Activated T-cell treated with anti-CD3 and anti-CD28 coated beads for 1 hour (primary cell): ENCODE measurements at places on chromosomes 16 and 17.

DNA sequence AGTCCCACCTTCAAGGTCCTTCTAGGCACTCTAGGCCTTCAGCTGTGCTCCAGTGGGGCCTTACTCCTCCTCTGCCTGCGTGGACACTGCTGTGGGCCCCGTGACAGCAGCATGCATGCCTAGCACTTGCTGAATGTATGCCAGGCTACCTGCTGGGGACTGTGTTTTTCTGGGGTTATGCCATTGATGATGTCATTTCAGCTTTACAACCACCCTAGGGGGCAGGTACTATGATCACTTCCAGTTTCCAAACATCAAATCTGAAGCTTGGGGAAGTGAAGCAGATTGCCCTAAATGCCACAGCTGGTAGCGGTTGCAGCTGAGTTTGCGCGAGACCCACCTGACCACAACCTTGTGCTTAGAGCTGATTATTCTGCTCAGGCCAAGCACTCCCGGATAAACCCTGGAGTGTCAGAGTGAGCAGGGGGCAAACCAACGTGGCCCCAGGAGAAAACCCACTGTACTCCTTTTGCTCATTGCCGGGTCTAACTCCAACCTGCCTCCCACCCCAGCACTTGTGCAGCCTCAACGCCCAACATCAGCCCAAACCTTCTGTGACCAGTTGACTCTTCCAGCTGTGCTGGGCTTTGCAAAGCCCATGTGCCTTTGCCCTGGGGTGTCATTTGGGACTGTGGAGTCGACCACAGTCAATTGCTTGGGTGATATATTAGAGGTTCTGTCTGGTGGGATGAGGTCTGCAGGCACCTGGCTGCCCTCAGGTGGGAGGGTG lies 168.4 kb downstream of the ENGASE start:
- DNase-seq: no peak

DNA sequence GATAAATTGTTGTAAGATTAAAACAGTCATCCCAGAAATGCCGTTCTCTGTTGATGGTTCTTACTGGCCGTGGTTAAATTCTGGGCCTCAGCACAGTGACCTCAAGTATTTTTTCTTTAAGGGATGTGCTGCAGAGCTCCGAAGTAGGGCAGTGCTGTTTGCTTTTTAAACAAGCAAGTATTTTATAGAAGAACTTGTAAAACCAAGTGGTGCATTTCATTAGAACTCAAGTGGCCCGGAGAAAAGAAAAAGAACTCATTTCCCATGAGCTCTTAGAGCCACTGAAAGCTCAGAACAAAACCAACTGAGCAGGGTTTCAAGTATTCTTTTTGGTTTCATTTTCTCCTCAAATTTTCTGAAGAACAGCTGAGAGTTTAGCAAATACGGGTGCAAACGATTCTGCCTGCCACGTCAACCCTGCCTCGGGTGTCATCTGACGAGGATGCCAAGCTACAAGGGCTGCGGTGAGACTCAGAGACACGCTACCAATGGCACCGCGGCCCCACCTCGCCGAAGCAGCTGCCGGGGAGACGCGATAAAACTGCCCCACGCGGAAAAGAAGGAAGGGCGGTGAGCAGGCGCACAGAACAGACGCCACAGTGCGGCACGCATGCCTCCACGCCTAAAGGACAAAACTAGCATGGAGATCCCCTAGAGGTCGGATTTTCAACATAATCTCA lies 6.3 kb downstream of the LMF1 start:
- peak; percentile 31 for DNase-seq

DNA sequence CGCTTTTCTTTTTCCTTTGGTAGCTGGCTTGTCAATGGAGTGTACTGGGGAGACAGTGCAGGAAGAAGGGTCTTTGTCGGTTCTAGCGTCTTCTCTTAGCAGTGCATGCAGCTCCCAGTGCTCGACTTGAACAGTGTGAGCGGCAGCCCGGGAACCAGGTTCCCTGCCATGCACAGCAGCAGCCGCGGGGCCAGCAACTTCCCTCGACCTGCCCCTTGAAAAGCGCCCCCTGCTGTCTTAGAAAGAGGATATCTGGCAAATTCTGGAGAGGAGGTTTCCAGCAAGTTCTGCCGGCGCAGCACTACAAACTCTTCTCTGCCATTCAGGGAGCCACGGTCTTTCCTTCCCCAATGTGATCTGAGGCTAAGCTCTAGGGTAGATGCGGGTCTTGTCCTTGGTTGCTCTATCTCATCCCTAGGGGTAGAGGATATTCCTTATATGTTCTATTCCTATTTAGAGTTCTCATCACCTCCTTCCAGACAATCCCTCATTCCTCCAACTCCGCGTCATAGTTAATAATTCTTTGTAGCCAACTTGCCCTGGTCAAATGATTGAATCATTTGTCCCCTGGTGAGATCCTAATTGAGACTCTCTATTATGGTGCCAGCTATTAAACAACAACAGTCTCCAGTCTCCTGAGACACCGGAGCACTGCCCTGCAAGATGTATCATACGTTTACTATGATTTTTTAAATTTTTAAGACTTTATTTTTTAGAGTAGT lies 451.3 kb downstream of the PMP22 start:
- no peak for DNase-seq

- no peak for DNase-seq
Observed at GRCh38 chr17:19736071-19736470, 12.0 kb downstream of the ALDH3A1 start.

- DNase-seq: no peak
Observed at GRCh38 chr17:82435601-82436583, 14.7 kb downstream of the CYBC1 start.

GRCh38 chr17:51407576-51407975 lies 147.2 kb downstream of the UTP18 start:
- DNase-seq: no peak

DNA sequence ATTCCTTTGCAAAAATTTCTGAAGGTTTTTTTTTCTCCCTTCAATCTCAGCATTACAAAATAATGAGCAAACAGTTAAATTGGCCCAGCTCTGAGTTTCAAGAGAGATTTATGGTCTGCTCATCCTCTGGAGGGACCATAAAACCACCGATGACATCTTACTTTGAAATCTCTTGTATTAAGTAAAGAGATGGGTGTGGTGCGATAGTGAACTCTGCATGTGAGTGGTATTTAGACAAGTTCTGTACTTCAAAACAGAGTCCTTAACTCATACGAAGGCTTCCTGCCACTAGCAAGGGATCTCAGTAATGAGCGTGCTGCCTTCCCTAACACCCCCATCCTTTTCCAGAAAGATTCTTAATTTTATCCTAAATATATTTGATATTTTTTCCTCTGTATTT lies 2.1 kb downstream of the FAM20A start:
- DNase-seq: no peak

- no peak for DNase-seq
Observed at GRCh38 chr16:82059983-82060421, 24.9 kb downstream of the HSD17B2 start.

DNA sequence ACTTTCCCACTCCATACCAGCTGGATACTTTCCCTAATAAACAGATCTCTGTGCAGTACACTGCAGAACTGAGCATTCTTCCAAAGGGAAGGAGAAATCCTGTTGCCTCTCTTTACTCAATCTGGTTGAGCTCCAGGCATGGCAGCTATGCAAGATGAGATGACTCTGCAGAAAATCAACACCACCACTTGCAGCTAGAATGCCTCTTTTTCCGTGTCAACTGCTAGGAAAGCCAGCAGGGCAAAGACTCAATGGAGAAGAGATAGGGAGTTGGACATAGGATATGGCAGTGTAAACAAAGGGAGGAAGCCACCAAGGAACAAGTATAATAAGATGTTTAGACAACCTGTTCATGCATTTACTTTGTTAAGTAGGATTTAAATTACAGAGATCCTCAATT lies 40.4 kb upstream of the CORO6 start:
- no peak for DNase-seq

GRCh38 chr17:74740173-74740572 lies 3.1 kb downstream of the RAB37 start:
- no peak for DNase-seq

DNA sequence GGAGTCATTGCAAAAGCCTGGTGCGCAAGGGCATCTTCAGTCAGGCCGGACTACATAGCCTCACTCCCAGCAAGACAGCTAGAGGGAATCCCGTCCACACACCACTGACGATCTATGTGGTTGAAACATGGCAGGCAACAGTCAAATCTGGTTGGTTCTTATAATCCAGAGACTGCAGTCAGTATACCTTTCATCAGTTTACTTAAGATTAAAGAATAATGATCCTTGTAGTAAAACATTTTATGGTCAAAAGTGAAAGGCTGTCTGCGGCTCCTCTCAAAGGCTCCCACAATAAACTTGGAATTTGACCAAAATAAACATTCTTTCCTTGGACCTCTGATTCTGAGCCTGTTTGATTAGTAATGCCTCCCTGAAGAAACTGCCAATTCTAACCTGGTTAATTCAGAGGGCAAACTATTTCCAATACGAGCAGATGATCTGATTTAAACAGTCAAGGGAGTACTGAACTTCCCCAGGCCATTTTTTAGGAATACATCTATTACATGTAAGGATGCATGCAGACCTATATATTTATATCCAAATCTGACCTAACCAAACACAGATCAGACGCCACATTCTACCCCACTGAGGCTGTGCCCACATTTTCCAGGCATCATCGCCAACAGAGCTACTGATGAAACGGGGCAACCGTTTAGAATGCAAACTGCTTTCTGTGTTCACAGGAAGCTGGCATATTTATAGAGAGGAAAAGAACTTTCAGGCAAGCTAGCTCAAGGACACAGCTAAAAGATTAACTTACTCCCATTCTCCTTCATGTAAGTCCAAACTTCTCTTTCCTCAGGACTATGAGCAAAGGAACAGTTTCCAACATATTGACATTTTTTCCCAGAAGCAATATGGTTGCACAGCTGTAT lies 15.3 kb upstream of the TXNDC11 start:
- no peak for DNase-seq

DNA sequence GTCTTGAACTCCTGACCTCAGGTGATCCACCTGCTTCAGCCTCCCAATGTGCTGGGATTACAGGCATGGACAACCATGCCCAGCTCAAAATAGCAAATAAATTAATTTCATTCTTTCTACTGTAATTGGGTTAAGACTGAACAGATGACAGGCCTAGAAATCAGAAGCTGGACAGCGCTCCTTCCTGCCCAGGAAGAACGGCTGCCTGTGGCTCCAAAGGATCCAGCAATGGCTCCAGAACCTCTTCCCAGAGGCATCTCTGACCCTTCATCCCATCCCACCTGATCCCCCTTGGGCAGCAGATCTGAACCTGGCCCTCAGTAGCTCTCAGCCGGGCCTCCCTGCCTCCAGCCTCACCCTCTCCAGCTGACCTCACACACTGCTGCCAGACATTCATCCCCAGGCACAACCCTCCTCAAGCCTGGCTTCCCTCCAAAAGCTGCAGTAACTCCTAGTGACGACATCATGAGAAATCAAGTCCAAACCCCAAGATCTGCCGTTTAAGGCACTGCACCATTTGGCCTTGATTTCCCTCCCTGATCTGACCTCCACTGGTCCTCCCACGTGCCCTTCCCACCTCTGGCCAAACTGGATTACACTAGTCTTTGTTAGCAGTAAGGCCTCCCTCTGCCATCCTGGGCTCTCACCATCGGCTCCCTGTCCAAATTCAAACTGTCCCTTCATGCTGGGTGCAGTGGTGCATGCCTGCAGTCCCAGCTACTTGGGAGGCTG lies 3.1 kb upstream of the MIF4GD start:
- DNase-seq: no peak

DNA sequence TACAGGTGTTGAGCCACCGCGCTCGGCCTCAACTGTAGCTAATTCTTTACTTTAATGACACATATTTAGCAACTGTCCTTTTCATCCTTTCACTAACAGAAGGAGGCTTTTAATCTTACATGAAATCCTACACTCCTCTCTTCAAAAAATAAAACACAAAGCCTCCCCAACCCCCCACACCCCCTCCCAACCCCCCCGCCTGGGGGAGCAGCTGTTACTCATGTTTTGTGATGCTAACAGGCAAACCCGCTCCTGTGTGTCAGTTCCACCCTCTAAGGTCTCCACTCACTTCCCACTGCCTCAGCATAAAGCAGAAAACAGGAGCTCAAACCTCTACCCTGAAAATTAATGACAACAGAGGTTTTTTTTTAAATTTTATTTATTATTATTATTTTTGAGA lies 55.4 kb upstream of the SLC25A19 start:
- no peak for DNase-seq

DNA sequence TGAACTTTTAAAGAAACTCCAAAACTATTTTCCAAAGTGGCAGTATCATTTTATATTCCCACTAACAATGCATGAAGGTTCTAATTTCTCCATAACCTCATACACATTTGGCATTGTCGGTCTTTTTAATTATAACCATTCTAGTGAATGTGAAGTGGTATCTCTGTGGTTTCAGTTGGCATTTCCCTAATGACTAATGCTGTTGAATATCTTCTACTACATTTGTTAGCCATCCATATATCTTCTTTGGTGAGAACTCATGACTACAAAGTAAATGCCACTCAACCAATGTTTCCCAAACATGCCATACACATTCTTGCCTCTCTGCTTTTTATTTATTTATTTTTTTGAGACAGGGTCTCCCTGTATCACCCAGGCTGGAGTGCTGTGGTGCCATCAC lies 31.7 kb upstream of the TAOK1 start:
- DNase-seq: no peak

GRCh38 chr17:57939797-57940196 lies 15.4 kb downstream of the CUEDC1 start:
- no peak for DNase-seq

DNA sequence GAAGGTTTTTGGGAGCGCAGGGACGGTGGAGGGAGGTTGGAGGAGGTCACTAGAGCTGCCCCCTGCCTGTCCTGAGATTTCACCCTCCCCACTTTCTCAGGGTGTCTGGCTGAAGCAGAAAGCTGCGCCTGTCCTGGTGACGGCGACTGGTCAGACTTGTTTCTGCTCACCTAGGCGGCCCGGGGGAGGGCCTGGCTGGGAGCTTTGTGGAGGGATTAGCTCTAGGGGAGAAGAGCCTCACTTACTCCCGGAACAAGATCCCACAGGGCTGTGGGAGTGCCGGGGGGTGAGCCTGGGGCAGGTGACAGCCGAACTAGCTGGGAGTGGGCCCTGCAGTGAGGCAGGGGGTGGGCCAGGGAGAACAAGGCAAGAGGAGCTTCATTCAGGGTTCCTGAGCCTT lies 11.5 kb downstream of the NHERF1 start:
- DNase-seq: no peak

DNA sequence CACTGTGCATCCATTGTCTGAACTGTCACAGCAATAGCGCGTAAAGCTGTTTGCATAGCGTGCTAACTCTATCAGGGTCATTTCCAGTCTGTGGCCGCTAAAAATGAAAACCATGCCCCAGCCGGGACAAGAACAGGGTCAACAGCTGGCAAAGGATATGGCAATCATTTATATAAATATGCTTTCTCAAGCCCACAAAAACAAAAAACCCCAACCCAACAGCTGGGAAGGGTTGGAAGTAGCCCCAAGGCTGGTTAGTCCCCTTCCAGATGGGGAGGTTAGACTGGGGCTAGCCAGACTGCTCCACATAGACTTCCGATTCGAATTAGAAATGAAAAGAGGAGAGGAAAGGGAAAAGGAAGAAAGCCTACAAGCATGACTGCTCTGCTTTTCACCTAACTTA lies 203.3 kb upstream of the TBX2 start:
- no peak for DNase-seq

- no peak for DNase-seq
Observed at GRCh38 chr16:12057266-12057665, 80.7 kb downstream of the SNX29 start.
